ENCODE measurements at places on chromosomes 12 and 14. TPM values are rescaled to one million over a fixed set of nuclear protein-coding genes. Genes with fewer than 3 reads are reported as not detected.
A peak's percentile ranks its signal among the peaks of the same experiment; 100 is the strongest.

GRCh38 chr12:71655495-71655894, 8.2 kb downstream of the ZFC3H1 start:
- H3K4me1 ChIP-seq = peaks cover 39% of the 10 kb centered on the region
- peaks cover 37% of the 10 kb centered on the region for H3K36me3 ChIP-seq
- DNase-seq = no peak
- H3K4me3 ChIP-seq = no peak overlapping the region
- peak overlapping the region; percentile 42 for H3K27ac ChIP-seq

DNA sequence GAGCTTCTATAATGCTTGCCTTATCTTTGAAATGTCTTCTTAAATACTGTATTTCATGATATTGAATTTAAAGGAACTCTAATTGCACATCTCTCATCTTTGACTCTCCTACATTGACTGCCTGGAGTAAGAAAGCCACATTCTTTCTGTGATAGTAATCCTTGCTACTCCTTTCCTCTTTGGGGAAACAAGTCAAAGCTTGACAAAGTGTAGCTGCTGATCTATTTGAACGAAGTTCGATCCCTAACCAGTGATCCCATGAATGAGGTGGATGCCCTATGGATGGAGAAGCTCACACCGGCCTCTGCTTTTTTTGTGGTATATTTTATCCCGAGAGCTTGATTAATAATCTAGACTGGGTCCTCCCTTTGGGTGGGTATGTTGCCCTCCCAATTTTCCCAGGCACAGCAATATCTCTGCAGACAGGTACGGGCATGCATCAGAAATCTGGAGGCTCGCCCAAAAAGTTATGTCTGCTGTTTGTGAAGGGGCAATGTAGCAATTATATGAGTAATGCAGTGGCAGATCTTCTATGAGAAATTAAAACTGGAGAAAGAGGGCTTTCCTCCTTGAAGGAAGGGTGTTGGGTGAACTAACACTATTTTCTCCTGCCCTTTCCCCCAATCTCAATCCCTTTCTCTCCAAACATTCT, 163.0 kb upstream of the FRMD6 start:
- DNase-seq = no peak
- H3K4me1 ChIP-seq = peaks cover 10% of the 10 kb centered on the region
- no peak overlapping the region for H3K4me3 ChIP-seq
- no peaks in the 10 kb centered on the region for H3K36me3 ChIP-seq
- no peaks in the 10 kb centered on the region for H3K27me3 ChIP-seq

GRCh38 chr14:91977884-91978283, 30.4 kb upstream of the FBLN5 start:
- H3K4me3 ChIP-seq = no peak overlapping the region
- H3K27ac ChIP-seq = peak overlapping the region; percentile 94
- DNase-seq = no peak
- H3K36me3 ChIP-seq = peaks cover 14% of the 10 kb centered on the region
- peaks cover 62% of the 10 kb centered on the region for H3K4me1 ChIP-seq
- H3K27me3 ChIP-seq = no peaks in the 10 kb centered on the region

- peaks cover 29% of the 10 kb centered on the region for H3K27me3 ChIP-seq
- DNase-seq = no peak
- H3K36me3 ChIP-seq = peaks cover 1% of the 10 kb centered on the region
These were observed 101.2 kb downstream of the NINJ2 start for GRCh38 chr12:561908-562593.

DNA sequence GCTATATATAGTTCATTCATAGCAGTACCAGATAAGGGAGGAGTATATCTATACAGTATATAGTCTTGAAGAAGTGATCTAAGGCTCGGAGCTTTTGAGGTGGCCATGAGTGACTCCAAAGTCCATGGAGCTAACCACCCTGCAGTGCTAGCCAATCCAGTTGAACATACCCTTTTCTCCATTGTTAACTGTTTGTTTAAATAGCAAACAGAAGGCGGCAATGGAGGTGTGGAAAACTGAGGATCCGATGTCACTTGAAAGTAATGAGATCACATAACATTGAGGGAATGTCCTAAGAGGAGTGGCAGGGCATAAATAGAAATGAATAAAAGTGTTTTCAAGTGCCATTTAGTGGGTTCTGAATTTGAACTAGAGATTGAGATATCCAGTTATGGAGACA, 12.4 kb upstream of the SNAPC1 start:
- peaks cover 42% of the 10 kb centered on the region for H3K36me3 ChIP-seq
- H3K27me3 ChIP-seq = no peaks in the 10 kb centered on the region
- H3K4me3 ChIP-seq = no peak overlapping the region
- peak overlapping the region; percentile 68 for H3K27ac ChIP-seq

DNA sequence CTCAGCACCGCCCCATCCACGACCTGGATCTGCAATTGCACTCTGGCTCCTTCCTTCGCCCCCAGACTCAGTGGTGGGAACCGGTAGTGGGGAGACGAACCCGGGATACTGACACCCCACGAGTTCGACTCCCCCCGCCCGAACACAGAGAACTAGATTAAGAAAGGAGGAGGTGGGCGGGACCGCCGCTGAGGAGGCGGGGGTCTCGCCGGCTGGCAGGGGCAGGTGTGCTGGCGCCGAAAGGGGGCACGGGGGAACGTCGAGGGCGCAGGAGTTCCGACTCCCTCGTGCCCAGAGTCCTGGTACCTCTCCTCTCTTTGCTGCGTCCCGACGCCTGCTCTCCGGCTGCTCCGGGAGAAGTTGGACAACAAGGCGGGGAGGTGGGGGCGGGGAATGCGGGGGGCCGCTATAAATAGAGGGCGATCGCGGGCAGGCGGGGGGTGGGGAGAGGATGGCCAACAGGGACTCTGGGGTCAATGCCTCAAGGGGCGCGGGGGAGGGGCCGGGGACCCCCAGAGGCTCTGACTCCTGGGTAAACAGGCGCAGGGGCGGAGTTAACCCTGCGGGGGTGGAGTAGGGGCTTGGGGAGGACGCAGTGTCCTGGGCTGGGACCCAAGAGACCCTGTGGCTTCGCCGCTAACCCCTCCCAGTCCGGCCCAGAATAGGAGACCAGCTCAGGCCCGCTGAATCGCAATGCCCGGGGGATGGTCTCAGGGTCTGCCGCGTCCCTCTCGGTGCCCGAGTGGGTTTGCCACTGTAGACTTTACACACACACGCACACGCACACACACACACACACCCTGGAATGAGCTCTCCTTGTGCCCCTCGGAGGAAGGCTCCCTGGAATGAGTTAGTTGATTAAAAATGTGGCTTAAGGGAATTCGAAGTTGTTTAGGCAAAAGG, 761 bp upstream of the NDRG2 start:
- peaks cover 10% of the 10 kb centered on the region for H3K4me1 ChIP-seq
- H3K4me3 ChIP-seq = peak overlapping the region; percentile 80
- H3K27me3 ChIP-seq = peaks cover 12% of the 10 kb centered on the region
- H3K36me3 ChIP-seq = no peaks in the 10 kb centered on the region

- H3K27ac ChIP-seq = no peak overlapping the region
- H3K36me3 ChIP-seq = no peaks in the 10 kb centered on the region
- H3K27me3 ChIP-seq = peaks cover 2% of the 10 kb centered on the region
- H3K4me3 ChIP-seq = no peak overlapping the region
- DNase-seq = no peak
These were observed 34.2 kb upstream of the TMCC3 start for GRCh38 chr12:94684416-94685142.

DNA sequence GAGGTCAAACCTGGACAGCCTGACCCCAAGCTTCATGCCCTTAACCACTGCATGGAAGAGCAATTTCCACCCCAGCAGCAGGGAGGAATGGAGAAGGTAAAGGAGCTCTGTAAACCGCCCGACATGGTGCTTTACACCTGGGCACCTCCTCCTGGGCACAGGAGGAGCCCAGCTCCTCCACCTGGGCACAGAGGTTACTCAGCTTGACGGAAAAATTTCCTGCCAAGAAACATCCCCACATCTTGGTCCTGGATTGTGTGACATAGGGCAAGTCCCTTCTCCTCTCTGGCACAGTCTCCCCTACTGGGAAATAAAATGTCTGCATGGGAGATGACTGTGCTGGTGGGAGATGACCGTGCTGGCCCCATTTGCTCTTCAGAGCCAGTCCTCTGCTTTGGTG, 40.8 kb downstream of the TTC7B start:
- no peaks in the 10 kb centered on the region for H3K4me1 ChIP-seq
- DNase-seq = no peak
- no peak overlapping the region for H3K27ac ChIP-seq
- H3K27me3 ChIP-seq = no peaks in the 10 kb centered on the region
- peaks cover 9% of the 10 kb centered on the region for H3K36me3 ChIP-seq
- H3K4me3 ChIP-seq = no peak overlapping the region

GPR135 gene
- total RNA-seq = 4.0 TPM

DCAF4 gene
- 17.0 TPM for total RNA-seq

DNA sequence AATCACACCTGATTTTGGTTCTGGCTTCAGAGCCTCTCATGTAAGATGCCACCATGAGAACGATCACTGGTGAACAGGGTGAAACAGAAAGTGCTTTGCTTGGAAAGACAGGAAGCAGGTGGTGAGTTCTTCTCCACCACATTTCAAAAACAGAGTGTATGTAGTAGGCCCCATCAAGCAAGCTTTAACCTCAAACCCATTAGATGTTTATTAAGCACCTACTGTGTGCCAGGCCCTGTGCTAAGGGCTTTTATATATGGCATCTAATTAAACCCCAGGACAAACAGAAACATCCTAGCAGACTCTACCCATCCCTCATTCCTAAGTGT, 47.8 kb upstream of the MED13L start:
- peaks cover 18% of the 10 kb centered on the region for H3K4me1 ChIP-seq
- no peak overlapping the region for H3K4me3 ChIP-seq
- H3K27me3 ChIP-seq = no peaks in the 10 kb centered on the region
- no peak overlapping the region for H3K27ac ChIP-seq
- DNase-seq = no peak

DNA sequence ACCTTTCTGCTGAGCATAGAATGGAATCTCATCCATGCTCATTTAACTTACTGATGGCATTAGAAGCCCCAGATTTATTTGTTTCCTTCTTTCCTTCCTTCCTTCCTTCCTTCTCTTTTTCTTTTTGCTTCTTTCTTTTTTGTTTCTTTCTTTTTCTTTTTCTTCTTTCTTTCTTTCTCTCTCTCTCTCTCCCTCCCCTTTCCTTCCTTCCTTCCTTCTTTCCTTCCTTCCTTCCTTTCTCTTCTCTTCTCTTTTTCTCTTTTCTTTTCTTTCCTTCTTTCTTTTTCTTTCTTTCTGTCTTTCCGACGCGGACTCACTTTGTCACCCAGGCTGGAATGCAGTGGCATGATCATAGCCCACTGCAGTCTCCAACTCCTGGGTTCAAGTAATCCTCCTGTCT, 55.9 kb downstream of the C12orf75 start:
- DNase-seq = no peak
- peaks cover 1% of the 10 kb centered on the region for H3K36me3 ChIP-seq
- peaks cover under 1% of the 10 kb centered on the region for H3K4me1 ChIP-seq
- H3K4me3 ChIP-seq = no peak overlapping the region
- peak overlapping the region; percentile 49 for H3K27ac ChIP-seq
- H3K27me3 ChIP-seq = no peaks in the 10 kb centered on the region

GRCh38 chr14:91021991-91022621, 38.3 kb downstream of the RPS6KA5 start:
- no peaks in the 10 kb centered on the region for H3K4me1 ChIP-seq
- H3K27ac ChIP-seq = no peak overlapping the region
- no peaks in the 10 kb centered on the region for H3K27me3 ChIP-seq
- no peak overlapping the region for H3K4me3 ChIP-seq
- DNase-seq = no peak
- H3K36me3 ChIP-seq = no peaks in the 10 kb centered on the region

GRCh38 chr12:117023998-117024960, 74.9 kb downstream of the TESC start:
- no peak overlapping the region for H3K27ac ChIP-seq
- peaks cover 15% of the 10 kb centered on the region for H3K4me1 ChIP-seq
- peaks cover 21% of the 10 kb centered on the region for H3K36me3 ChIP-seq
- no peaks in the 10 kb centered on the region for H3K27me3 ChIP-seq
- no peak for DNase-seq

GRCh38 chr14:99327458-99328250, 55.7 kb upstream of the BCL11B start:
- H3K4me3 ChIP-seq = peak overlapping the region; percentile 18
- H3K27ac ChIP-seq = no peak overlapping the region
- DNase-seq = peak; percentile 55
- H3K36me3 ChIP-seq = no peaks in the 10 kb centered on the region
- H3K27me3 ChIP-seq = peaks cover 10% of the 10 kb centered on the region

DNA sequence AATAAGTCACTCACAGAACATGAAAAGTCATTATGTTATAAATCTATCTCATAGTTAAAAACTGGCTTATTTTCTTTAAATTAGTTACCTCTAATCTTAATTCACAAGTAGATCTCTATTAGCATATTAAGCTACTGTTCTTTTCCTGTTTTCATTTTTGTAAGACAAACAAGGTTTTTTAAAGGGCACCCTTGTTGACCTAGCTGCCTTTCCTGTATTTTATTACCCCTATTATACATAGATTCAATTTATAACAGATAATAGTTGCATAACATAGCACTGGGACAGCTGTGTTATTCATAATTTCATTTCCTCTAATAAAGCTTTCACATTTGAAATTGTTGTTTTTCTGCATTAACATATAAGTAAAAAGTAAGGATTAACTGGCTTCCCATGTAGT, 1500.7 kb upstream of the FLRT2 start:
- peaks cover 4% of the 10 kb centered on the region for H3K4me1 ChIP-seq
- no peak overlapping the region for H3K27ac ChIP-seq
- H3K36me3 ChIP-seq = no peaks in the 10 kb centered on the region
- no peak overlapping the region for H3K4me3 ChIP-seq
- DNase-seq = no peak

KCNA5 gene
- total RNA-seq = 6.5 TPM

KCNH3 gene
- total RNA-seq = 0.10 TPM

DNA sequence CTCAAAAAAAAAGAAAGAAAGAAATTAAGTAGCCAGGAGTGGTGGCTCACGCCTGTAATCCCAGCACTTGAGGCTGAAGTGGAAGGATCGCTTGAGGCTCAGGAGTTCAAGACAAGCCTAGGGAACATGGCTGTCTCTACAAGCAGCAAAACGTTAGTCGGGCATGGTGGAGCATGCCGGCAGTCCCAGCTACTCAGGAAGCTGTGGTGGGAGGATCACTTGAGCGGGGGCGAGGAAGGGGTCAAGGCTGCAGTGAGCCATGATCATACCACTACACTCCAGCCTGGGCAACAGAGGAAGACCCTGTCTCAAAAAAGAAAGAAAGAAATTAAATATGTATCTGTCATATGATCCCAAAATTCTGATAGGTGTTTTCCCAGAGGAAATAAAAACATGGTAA, 5.3 kb downstream of the RAD52 start:
- H3K27ac ChIP-seq = no peak overlapping the region
- H3K36me3 ChIP-seq = peaks cover 9% of the 10 kb centered on the region
- H3K4me1 ChIP-seq = peaks cover 25% of the 10 kb centered on the region
- DNase-seq = no peak
- no peak overlapping the region for H3K4me3 ChIP-seq
- no peaks in the 10 kb centered on the region for H3K27me3 ChIP-seq

GRCh38 chr12:124599074-124599999, 31.9 kb upstream of the NCOR2 start:
- H3K36me3 ChIP-seq = no peaks in the 10 kb centered on the region
- no peaks in the 10 kb centered on the region for H3K27me3 ChIP-seq
- DNase-seq = no peak
- H3K27ac ChIP-seq = no peak overlapping the region
- H3K4me1 ChIP-seq = no peaks in the 10 kb centered on the region
- no peak overlapping the region for H3K4me3 ChIP-seq

ADAM21 gene
- total RNA-seq = 0.15 TPM

C12orf54 gene
- total RNA-seq = not detected

TCTN2 gene
- total RNA-seq = 8.6 TPM

GRCh38 chr14:89292579-89293313, 124.3 kb downstream of the FOXN3 start:
- no peak for DNase-seq
- no peaks in the 10 kb centered on the region for H3K27me3 ChIP-seq
- H3K4me3 ChIP-seq = no peak overlapping the region
- peaks cover 3% of the 10 kb centered on the region for H3K36me3 ChIP-seq

GRCh38 chr12:13959131-13959723, 22.2 kb downstream of the GRIN2B start:
- DNase-seq = no peak
- H3K36me3 ChIP-seq = no peaks in the 10 kb centered on the region
- H3K4me3 ChIP-seq = no peak overlapping the region
- H3K27ac ChIP-seq = no peak overlapping the region
- H3K4me1 ChIP-seq = no peaks in the 10 kb centered on the region
